ENCODE measurements at places on chromosomes 12 and 14.

GRCh38 chr14:50797250-50798047, 33.5 kb downstream of the NIN start:
- DNase-seq = no peak

GRCh38 chr12:78562368-78563205, 302.0 kb upstream of the SYT1 start:
- DNase-seq = no peak

DNA sequence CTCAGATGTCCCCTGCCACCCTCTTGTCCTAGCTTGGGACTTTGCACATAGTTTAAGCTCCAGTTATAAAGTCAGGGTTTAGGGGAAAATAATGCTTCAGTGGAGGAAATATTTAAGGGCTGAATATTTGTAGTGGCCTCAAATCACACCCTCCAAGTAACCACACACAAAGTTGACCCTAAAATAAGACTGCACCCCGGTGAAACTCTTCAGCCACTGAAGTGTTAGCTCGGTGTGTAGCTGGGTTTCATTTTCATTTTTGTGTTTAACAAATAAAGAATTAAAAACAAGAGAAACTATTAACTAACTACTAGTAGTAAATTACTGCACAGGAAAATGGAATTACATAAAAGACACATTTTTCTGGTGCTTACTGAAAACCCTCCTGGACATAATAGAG, 14.8 kb upstream of the BCL11B start:
- no peak for DNase-seq

GRCh38 chr14:74457565-74457895, 31.5 kb upstream of the SYNDIG1L start:
- no peak for DNase-seq

DNA sequence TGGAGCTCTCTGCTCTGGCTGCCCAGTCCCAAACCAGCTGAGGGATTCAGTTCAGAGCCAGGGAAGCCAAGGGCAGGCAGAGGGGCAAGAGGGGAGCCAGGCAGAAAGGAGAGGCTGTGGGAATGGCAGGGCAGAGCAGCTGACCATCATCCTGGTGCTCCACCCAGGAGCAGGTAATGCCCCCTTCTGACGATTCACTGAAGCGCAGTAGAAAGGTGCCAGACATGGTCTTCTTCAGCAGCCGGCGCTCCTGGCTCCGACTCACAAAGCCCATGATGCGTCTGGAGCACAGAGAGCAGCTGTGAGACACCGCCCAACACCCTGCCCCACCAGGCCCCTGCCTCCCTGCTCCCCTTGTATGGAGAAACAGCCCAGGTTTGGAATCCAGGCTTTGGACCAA, 8.0 kb downstream of the IL23A start:
- DNase-seq = no peak

DNA sequence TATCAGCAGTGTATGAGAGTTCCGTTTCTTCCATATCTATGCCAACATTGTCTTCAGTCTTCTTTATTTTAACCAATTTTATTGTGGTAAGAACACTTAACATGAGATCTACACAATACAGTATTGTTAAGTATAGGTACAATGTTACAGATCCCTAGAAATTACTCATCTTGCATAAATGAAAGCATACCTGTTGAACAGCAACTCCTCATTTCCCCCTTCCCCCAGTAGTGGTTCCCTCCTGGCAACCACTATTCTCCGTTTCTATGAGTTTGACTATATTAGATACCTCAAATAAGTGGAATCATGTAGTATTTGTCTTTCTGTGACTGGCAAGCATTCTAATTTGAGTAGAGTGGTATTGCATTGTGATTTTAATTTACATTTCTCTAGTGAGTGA, 150.5 kb downstream of the CRADD start:
- no peak for DNase-seq

DNA sequence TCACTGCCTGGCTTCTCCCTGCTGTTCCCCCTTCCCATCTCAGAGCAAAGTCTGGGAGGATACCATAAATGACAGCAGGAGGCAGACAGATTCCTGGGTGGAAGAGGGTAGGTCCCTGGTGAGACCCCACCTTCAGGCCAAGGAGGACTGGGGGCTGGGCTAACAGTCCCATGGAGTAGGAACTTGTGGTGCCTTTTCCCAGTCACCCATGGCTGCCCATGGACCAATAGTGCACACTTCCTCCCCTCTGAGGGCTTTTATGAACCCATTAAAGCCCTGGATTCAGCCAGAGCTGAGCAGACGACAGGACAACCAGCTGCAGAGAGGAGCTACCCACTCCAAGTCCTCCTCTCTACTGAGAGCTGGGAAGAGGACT, 36.6 kb upstream of the OR5AU1 start:
- no peak for DNase-seq

DNA sequence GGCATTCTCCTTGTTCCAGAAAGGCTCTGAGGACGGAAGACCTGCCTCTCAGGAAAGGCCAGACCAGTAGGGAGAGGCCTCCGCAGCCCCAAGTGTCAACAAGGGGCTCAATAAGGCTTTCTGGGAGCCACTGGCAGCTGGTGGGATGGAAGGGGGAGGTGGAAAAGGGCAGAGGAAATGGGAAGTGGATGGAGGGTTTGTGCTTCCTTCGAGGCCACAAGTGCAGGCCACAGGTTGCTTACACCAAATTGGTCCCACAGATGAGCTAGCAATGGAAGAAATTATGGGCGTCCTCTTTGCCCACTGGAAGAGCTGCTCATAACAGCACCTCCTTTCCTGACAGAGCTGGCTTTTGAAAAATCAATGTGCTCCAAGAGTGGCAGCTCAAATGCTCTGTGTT, 28.2 kb downstream of the P2RX4 start:
- DNase-seq = no peak

- DNase-seq = no peak
These were observed 100.9 kb upstream of the CPNE8 start for GRCh38 chr12:39006286-39006685.

- DNase-seq = no peak
These were observed 8.4 kb downstream of the SPTB start for GRCh38 chr14:64871344-64871743.

DNA sequence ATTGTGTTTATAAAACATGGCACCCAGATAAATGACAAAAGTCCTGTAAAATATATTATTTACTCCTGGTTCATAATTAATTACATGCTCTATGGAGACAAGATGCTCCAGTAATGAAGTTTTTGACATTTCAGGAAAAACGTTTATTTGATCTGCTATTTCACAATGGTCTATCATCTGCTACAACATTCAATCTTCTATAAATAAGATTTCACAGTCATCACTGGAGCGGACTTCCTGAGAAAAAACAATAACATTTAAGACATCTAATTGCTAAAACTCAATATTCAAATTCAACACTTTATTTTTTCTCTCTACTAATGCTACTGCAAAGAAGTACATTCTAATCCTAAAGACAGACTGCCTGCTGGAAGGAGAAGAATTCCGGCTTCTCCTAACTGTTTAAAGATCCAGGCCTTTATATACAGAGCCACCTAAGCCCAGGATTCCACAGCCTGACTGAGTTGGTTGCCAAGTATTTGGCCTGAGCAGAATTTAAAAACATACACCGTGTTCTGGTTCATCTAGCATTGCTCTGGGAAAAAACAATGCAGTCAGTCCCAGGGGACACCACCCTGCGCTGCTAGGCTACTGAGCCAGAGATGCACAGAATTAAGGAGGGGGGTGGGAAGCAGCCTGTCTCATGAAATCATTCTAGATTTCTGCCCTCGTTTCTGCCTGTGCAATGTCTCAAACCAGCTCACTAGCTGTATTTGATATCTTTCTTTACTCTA, 58.0 kb downstream of the TMTC1 start:
- no peak for DNase-seq

- DNase-seq = no peak
These were observed 33.0 kb downstream of the KLC1 start for GRCh38 chr14:103662029-103662428.

Measured in right renal pelvis (tissue), 4 donors.